Activated T-cell treated with anti-CD3 and anti-CD28 coated beads for 48 hours (primary cell): ENCODE measurements at places on chromosomes 4 and X.

DNA sequence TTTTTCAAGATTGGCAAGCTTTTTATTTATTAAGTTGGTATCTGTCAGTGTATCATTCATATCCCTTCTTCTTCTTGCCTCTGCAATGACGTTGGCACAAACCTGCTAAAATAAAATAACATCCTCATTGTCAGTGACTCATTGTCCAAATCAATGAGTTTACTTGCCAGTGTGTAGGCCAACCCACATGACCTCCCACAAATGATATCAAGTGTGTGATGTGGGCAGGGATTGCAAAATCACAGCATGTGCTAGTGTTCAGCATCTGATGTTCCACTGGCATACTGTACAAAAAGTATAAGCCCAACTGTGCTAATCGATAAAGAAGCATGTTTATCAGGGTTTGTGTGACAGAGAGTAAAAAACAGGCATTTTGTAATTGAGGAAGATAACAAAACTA lies 25.5 kb downstream of the GPAT3 start:
- DNase-seq: no peak

DNA sequence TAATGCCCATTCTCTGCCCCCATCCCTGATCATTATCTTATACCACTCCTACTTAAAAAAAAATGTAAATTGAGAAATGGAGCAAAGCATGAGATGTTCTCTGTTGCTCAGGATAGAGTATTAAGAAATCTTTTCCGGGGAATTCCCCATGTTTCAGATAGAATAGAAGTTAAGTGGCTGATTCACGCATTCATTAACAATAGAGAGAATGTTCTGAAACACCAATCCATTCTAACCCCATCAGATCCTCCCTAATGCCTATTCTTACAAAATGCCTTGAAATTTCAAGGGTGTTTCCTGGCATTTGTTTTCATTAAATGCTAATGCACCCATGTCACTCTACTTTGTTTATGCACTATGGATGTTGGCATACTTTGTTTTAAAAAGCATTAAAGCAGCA lies 101.1 kb downstream of the AREG start:
- no peak for DNase-seq

DNA sequence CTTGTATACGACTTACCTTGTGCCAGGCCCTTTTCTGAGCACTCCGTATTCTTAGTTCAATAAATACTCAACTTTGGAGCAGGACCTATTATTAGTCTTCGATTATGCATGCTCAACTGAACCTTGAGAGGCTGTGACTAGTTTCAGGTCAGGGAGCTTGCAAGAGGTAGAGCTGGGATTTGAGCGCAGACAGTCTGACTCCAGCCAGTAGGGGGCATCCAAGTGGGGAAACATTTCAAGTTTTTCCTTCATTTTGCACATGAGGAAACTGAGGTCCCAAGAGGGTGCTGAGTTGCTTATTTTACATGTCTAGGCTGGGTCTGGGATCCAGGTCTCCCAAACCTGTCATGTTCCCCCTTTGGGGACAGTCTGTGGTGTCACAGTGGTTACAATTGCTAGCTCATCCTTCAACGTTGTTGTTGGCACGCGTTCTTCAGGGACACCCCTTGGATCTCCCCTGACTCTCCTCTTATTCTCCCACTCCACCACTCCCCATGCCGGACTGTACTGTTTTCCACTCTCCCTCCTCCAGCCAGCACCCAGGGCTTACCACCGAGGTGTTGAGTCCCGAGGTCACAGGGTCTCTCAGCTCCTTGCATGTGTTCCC lies 6.7 kb upstream of the PRICKLE3 start:
- no peak for DNase-seq

DNA sequence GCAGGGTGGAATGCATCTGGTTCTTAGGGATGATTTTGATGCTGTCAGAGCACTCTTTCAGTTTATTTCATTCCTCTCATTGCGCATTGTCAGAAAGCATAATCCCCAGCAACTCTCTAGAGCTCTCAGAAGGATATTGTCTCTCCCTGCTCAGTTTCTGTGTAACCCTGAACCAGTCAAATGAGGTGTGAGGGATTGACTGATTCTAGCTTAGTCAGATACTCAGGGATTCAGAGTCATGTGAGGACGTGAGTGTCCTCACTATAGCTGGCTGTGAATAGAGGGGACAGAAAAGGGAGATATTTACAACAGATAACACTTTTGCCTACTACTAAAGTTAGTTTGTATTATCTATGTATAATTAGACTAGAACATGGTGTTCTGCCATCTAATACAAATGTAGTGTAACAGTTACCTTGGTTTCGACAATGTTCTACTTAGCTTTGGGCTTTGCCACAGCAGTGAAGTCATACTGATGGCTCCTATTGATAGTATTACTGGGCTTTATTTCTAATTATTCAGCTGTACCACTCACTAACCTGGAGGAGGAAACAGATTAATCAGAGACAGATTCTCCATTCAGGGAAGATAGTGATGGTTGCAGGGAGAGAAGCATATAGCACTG lies 19.5 kb downstream of the AP1AR start:
- DNase-seq: no peak

DNA sequence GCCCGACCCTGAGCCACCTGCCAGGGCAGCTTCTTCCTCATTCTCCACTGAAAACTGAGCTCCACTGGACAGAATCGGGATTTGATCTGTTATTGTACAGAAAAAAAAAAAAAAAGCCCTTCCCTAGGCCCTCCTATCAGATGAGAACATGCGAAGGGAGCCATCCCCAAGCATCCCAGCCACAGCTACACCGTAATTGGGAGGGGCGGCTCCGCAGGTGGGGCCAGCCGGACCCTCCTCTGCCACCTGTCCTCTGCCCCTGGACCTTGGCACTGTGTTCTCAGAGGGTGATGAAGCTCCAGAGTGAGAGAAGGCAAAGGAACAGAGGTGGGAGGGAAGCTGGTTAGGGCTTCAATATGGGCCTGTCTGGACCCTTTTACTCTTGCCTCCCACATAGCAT lies 240.0 kb upstream of the PSAPL1 start:
- DNase-seq: no peak

- DNase-seq: no peak
Observed at GRCh38 chr4:39759569-39759968, 61.6 kb downstream of the UBE2K start.

DNA sequence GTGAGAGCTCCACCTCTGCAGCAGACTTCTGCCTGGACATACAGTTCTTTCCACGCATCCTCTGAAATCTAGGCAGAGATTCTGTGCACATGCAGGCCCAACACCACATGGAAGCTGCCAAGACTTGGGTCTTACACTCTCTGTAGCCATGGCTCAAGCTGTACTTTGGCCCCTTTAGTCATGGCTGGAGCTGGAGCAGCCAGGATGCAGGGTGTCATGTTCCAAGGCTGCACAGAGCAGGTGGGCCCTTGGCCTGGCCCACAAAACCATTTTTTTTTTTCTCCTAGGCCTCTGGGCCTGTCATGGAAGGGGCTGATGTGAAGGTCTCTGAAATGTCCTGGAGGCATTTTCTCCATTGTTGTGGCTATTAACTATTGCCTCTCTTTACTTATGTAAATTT lies 990.5 kb upstream of the ADGRL3 start:
- no peak for DNase-seq

- DNase-seq: no peak
Observed at GRCh38 chr4:3485011-3485791, 22.1 kb downstream of the DOK7 start.

GRCh38 chrX:153688911-153689590 lies 1.3 kb downstream of the SLC6A8 start:
- DNase-seq: no peak

- no peak for DNase-seq
Observed at GRCh38 chrX:48695534-48695896, 1.0 kb upstream of the SUV39H1 start.

DNA sequence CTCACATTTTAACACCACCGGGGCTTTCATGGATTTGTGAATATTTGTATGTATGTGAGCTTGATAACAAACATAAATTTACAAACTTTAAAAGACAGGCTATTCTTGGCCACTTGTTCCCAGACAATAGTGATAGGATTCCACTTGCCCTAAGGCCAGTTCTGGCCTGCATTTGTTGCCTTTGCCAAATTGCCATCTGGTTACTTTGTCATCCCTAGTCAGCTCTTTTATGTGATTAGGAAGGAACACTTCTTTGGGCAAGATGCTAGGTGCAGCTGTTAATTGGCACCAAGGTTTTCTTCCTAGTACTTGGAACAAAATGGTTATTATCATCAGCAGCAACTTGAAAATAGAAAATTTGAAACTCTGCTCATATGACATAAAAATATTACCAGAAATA lies 63.3 kb downstream of the CCSER1 start:
- DNase-seq: no peak

DNA sequence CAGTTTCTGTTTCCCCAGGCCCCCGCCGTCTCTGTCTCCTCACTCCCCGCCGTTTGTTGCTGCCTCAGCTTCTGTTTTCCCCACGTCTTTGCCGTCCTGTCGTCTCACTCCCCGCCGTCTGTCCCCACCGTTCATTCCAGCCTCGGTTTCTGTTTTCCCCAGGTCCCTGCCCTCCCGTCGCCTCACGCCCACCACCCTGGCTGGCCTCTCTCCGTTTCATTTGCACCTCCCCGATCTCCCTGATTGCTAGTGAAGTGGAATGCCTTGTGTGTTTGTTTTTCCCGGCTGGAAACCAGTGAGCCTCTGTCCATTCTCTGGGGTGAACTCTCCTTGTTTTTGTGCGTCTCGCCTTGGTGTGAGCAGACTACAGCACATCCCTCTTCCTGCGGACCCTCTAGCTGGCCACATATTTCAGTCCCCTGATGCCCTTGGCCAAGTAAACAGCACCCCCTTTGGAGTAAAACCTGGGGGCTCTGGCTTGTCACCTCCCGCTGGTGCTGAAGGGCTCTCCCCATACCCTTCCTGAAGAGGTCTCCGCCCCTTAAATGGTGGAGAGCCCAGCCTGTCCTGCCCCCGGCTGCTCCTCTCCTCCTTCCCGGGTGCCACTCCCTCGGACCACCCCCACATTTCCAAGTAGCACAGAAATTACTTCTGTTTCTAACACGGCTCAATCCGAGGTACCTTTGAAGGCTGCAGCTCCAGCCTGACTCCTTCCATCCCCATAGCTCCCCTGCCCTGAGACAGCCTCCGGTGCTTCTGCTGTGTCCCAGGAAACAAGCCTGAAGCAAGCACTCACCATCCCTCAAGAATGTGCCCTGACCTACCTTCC lies 13.2 kb downstream of the TMEM175 start:
- no peak for DNase-seq

DNA sequence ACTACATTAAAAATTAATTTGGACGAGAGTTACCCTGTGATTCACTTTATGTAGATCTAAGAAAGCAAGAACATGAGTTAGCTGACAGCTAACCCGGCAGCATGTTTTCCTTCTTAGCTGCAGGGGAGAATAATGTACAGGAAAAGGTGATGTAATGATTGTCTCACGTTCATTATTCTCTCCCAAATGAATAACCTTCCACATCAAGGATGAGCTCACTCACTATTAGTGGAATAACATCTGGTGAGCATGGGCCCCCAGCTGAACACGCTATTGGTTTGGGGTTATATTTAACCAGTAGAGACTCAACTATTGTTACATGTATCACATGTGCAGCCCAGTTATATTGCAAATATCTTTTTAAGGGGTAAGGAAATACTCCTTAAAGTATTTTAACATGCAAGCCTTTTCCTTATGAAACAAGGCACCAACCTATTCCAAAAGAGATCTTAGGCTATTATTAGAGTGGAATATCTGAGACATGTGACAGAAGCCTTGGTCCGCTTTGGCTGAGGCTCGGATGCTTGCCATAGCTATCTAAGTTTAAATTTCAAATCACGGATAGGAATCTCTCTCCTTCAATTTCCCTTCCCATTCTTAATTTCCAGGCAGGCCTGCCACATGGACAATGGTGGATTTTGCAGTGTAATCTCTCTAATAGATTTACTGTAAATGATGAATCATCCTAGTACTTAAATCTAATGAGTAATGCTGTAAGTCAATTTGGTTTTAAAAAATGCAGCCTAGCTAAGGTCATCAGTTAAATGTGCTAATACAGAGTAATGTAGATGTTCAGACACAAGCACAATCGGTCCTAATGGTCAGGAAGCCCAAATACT lies 99.0 kb upstream of the OTUD4 start:
- DNase-seq: no peak

DNA sequence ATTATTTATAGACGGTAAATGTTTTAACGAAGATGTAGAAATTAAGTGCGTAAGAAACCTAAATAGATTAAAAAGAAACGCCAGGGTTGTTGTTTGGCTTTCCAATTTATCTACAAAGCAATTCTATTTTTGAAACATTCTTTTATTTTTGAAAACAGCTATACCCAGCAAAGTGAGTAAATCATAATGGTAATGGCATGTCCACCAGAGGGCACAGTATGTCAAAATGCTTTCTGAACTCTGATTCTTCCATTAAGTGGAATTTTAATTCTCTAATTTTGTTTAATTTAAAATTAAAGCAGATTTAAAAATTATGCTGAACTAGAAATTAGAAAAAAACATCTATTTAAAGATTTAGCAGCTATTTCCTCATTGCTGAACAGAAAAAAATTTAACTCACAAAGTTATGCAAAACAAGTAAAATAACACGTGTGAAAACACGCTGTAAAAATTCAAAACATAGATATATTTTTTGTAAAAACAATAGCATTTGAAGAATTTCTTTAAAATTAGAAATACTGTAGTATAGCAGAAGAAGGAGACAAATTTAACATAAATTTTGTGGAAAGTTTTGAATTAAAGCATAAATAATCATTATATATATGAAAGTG lies 26.5 kb downstream of the RASSF6 start:
- DNase-seq: no peak

GRCh38 chrX:155215443-155216178 lies 649 bp upstream of the VBP1 start:
- no peak for DNase-seq

DNA sequence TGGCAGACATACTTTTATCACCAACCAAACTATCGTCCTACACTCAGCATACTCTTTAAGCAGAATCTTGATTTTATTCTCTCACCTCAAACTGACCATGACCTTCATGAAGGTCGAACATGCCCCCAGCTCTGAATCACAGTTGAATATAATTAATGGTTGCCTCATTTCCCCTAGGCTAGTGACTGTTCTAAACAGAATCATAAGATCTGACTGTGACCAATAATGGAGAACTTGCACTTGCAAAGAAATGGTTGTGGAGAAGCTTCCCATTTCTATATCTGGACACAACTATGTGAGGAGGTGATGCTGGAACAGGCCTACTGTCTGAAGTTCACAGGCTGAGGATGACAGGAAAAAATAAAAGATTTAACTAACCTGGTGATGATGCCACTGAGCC lies 85.1 kb downstream of the PDGFC start:
- DNase-seq: no peak

- DNase-seq: no peak
Observed at GRCh38 chr4:1380368-1381151, 25.7 kb downstream of the NKX1-1 start.

DNA sequence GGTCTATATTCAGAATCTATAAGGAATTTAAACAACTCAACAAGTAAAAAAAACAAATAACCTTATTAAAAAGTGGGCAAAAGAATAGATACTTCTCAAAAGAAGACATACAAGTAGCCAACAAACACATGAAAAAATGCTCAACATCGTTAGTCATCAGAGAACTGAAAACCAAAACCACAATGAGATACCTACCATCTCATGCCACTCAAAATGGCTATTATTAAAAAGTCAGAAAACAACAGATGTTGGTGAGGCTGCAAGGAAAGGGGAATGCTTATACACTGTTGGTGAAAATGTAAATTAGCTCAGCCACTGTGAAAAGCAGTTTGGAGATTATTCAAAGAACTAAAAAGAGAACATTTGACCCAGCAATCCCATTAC lies 201.6 kb downstream of the QDPR start:
- no peak for DNase-seq

- no peak for DNase-seq
Observed at GRCh38 chr4:189787216-189788031, 153.2 kb upstream of the FRG1 start.
